ENCODE measurements at places on chromosomes 7 and 10.

DNA sequence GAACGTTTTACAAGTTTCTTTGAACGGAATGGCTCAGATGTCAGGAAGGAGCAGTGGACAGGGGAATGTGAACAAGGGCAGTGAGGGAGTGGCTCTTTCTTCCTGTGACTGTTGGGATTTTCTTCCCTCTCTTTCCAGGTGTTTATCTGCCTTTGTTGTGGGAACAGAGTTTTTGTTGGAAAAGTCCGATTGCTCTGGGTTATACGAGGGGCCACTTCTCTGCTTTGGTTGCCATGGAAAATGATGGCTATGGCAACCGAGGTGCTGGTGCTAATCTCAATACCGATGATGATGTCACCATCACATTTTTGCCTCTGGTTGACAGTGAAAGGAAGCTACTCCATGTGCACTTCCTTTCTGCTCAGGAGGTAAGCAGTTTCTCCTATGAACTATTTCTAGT is 41.4 kb downstream of the ZRANB1 start:
- no peak for DNase-seq

GRCh38 chr10:17783751-17784150 is 25.4 kb upstream of the MRC1 start:
- no peak for DNase-seq

GRCh38 chr10:96690755-96691730 is 29.3 kb downstream of the PIK3AP1 start:
- no peak for DNase-seq

GRCh38 chr7:17448479-17449423 is 150.3 kb downstream of the AHR start:
- DNase-seq: no peak

- DNase-seq: peak; percentile 63
These were observed 491 bp upstream of the AKAP9 start for GRCh38 chr7:91940171-91940570.

- DNase-seq: no peak
These were observed 43.8 kb downstream of the SPOCK2 start for GRCh38 chr10:72044417-72045041.

DNA sequence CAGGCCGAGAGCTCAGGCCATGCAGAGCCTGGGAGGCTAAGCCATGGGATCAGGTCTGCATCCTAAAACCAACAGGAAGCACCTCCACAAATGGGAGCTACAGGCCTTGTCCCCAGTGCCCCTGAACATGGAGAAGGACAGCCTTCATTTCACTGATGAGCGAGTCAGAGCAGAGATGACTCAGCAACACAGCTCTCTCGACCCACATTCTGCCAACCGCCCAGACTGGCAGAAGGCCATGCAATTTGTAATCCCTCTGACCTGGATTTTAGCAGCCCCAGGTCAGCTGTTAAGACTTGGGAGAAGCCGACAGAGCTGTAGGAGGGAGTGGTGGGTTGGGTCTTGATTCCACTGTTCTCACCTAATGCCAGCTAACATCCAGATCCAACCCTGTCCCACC is 25.5 kb downstream of the VOPP1 start:
- no peak for DNase-seq

DNA sequence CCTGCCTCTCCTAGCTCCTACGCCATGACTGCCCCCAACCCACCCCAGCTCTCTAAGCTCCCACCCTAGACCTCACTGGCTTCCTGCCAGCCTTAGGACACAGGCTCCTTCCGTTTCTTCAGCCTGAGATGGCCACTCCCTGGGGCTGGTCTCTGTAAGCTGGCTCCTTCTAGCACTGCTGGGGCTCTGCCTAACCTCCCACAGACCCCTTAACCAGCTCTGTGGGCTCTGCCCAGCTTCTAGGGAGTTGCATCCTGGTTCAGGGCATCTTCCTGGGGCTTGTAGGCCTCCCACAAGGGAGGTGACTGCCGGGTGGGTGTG is 478.6 kb upstream of the KLF6 start:
- DNase-seq: no peak

DNA sequence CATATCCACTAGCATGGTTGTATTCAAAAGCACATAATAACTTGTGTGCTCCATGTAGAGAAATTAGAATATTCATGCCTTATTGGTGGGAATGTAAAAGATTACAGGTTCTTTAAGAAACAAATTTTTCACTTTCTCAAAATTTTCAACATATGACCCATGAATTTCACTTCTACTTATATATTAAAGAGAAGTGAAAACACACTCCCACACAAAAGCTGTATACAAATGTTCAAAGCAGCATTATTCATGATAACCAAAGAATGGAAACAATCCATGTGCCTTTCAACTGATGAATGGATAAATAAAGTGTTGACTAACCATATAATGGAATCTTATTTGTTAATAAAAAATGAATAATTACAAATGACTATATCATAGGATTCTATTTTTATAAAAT is 694.5 kb upstream of the PCDH15 start:
- no peak for DNase-seq

DNA sequence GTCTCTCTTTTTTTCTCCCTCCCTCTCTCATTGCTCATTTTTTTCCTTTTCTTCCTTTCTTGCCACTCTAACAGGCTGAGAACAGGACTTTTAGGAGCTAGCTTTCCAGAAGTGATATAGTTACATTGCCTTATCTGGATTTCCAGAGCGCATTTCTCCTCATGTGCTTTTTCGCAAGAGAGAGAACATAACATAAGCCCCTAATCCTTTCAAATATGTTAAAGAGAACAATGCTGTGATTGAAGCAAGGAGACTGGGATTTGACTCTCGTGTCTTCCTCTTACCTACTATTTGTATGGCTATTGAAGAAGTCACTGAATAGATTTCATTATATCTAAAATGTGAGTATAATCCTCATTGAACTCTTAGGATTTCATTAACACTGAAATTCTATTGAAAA is 101.2 kb upstream of the PRPS1L1 start:
- DNase-seq: no peak

DNA sequence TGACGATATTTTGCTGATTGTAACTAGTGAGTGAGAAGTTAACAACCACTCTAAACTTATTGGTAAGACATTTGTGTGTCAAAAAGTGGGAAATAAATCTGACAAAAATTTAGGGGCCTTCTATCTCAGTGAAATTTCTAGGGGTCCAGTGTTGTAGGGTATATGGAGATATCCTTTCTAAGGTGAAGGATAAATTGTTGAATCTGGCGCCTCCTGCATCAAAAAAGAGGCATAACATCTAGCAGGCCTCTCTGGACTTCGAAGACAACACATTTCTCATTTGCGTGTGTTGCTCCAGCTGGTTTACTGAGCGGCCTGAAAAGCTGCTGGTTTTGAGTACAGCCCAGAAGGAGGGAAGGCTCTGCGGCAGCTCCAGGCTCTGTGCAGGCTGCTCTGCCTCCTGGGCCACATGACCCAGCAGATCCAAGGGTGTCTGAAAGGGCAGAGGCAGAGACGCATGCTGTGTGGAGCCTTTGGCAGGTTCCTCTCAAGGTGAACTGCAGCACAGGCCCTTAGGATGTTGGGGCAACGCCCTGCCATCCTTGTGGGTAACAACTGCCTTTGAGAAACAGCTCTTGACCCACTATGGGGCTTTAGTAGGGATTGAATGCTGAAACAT is 72.4 kb downstream of the LMBR1 start:
- DNase-seq: no peak

- DNase-seq: no peak
These were observed 8.5 kb upstream of the GLCCI1 start for GRCh38 chr7:7959979-7960670.

- no peak for DNase-seq
These were observed 411.6 kb downstream of the RPS24 start for GRCh38 chr10:78445308-78445707.

DNA sequence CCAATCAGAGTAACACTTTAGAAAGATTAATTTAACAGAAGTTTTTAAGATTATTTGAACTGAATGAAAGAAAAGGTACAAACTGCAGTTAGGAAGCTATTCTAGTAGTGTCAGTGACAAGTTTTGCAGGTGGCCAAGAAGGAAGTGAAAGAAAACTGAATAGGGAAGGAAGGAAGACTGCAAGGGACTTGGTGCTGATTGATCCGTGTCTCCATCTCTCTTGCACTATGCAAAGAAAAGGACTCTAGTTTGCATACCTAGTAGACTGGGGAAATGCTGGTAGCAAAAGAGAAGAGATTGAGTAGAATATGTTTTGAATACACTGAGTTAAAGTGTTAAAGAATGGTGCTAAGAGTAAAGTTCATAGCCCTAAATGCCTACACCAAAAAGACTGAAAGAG is 33.0 kb downstream of the OR6V1 start:
- DNase-seq: no peak

GRCh38 chr10:34801097-34801733 is 13.9 kb downstream of the PARD3 start:
- no peak for DNase-seq

GRCh38 chr10:71338728-71339495 is 19.9 kb downstream of the SLC29A3 start:
- no peak for DNase-seq

GRCh38 chr7:71021131-71021530 is 110.8 kb upstream of the GALNT17 start:
- no peak for DNase-seq

DNA sequence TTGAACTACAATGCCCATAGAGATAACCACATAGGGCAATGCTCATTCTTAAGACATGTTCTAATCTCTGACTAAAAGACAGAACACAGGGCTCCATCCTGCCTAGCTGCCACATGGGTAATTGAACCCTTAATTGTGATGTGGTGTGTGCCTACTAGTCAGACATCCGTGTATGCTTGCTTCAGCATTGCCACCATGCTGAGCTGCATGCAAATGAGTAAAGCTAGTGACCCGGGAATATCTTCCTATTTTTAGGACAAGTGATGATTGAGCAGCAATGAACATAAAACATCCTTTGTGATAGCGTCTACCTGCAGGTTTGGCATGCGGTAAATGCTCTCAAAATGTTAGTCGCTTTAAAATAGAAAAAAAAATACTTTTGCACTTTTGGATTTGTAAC is 115.8 kb downstream of the MAGI2 start:
- peak; percentile 21 for DNase-seq

- no peak for DNase-seq
These were observed 18.8 kb downstream of the SGPL1 start for GRCh38 chr10:70834441-70835151.

GRCh38 chr7:1850111-1850975 is 180.3 kb downstream of the ELFN1 start:
- no peak for DNase-seq

- no peak for DNase-seq
These were observed 66.2 kb upstream of the CCNY start for GRCh38 chr10:35270100-35270499.

DNA sequence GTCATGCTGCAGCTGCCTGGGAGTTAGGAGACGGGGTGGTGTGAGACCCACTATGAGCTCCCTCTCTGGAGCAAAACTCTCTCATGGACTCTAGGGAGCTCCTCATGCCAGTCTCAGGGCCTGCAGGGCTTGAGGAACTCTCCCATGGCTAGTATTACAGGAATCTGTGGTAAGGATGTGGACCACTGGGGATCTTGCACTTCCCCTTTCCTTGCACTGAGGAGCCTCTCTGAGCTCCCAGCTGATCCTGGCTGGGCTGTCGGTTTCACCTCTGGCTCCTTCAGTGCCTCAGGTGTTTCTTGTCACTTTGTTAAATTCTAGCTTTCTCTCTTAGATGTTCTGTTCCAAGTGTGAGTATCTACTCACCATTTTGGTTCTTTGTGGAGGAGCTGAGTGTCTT is 71.6 kb upstream of the IMMP2L start:
- DNase-seq: no peak

GRCh38 chr7:114214466-114214865 is 200.1 kb upstream of the FOXP2 start:
- DNase-seq: no peak

DNA sequence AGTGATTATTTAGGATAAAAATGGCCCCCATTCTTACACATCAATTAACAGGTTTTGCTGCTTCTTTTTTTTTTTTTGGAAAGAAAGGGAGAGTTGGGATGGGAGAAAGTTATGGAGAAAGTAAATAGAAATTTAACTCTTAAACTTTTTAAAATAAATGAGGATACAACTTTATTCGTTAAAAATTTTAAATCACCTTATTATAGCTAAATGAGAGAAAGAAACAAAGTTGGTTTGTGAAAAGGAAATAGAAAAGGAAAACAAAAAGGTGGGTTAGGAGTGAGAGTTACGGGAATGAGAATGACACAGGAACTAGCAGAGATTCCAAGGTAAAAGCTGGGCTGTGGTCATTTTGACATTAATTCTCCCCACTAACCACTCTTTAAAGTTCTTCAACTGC is 34.9 kb downstream of the LMOD2 start:
- no peak for DNase-seq

DNA sequence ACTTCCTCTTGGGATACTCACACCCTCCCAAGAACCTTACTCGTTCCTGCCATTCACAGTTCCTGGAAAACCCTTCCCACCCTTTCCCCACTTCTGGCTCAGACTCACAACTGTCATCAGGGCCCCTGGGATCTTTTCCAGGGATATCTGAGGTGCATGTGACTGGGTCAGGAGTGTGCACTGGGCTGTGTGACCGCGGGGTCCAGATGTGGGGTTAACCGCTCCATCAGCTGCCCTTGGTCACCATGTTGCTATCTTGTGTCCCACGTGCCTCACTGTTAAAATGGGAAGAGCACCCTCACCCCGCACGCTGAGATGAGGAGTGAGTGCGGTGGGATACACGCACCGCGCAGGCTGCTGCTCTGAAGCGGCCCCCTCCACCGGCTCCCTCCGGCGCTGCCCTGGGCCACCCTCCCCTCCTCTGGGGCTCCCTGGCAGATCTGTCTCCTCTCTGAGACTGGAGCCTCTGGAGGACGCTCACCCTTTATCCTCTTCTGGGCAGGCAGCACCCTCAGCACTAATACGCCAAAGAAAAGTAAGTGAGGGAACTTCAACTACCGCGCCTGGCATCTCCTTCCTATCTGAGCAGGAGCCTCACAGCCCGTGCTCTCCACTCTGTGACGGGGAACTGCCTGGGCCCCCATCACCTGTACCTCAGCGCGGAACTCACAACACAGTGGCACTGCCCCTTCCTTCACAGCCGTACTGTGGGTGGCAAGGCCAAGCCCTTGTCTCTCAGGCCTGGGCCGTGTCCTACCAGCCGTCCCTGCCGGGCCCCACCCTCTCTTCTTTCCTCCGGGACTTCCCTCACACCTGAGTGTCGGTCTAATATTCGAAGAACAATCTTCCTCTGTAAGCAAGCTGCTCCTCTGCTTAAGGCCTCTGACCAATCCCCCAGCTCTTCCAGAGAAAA is 15.6 kb downstream of the COBL start:
- no peak for DNase-seq

- no peak for DNase-seq
These were observed 6.9 kb downstream of the C10orf62 start for GRCh38 chr10:97596101-97597082.

GRCh38 chr7:1825897-1826741 is 156.0 kb downstream of the ELFN1 start:
- DNase-seq: no peak

Data from NCI-H526 treated with DMSO at 0.1 percent for 48 hours (cell line).